ENCODE measurements at places on chromosomes 12 and 14.

- DNase-seq: no peak
These were observed 314.2 kb upstream of the PRICKLE1 start for GRCh38 chr12:42903736-42904135.

GRCh38 chr12:123387508-123388176 is 3.7 kb downstream of the KMT5A start:
- DNase-seq: no peak

DNA sequence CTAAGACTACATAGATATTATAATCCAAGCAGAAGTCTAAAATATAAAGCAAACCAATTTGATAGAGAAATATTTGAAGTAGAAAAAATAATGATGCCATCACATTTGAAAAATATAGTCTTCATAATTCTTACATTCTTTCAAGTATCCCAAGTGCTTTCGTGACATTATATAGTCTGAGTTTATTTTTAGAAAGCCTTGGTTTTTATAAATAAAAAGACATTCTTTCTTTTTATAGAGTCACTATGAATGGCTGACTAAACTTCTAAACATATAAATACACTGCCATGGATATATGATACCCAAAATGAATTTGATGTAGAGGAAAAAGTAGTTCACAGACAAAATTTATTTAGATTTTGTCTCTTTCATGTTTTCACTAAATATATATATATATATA is 135.1 kb upstream of the PDZRN4 start:
- DNase-seq: no peak

- no peak for DNase-seq
These were observed 212.9 kb downstream of the ESR2 start for GRCh38 chr14:64081174-64081746.

DNA sequence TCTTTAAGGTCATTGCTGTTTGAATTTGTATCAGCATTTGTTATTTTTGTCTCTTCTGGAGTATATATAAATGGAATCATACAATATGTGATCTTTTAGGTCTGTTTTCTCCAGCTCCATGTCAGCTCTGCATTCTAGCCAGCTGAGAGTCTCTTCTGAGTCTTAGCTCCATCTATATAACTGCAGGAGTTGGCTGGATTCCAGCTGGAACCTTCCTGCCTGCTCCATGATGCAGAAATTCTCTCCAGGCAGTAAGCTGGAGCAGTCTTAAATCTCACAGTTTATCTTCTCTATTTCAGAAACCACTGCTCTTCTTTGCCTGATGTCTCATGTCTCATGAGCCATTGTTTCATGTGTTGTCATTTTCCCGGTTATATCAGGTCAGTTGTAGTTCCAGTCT is 827.6 kb downstream of the NRXN3 start:
- no peak for DNase-seq

DNA sequence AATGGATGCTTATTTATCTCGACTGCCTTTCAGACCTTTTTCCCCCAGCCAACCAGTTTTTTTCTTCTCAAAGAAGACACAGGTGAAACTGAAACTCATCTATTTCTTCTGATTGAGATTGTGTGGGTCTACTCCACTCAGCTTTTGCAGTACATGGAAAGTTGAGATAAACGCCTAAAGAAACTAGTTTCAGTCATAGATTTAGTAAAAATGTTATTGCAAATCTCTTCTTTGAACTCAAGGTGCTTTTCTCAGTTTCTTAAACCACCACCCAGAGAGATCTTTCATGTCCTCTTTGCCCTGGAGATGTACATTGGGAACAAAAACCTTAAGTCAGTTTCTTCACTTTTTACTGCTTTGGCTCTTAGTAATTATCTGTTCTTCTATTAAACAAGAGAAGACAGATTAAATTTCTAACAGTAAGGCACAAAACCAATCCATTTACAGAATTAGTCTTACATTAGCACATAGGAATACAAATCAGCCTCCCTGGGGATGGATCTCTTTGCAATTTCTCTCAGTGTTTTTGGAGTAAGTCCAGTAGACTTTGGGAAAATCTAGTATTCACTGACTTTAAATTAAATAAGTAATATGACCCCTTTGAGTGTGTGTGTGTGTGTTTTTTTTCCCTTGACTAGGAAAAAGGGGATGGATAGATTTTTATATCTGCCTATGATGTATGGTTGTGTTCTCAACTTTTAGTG is 11.6 kb downstream of the FBXW8 start:
- no peak for DNase-seq

DNA sequence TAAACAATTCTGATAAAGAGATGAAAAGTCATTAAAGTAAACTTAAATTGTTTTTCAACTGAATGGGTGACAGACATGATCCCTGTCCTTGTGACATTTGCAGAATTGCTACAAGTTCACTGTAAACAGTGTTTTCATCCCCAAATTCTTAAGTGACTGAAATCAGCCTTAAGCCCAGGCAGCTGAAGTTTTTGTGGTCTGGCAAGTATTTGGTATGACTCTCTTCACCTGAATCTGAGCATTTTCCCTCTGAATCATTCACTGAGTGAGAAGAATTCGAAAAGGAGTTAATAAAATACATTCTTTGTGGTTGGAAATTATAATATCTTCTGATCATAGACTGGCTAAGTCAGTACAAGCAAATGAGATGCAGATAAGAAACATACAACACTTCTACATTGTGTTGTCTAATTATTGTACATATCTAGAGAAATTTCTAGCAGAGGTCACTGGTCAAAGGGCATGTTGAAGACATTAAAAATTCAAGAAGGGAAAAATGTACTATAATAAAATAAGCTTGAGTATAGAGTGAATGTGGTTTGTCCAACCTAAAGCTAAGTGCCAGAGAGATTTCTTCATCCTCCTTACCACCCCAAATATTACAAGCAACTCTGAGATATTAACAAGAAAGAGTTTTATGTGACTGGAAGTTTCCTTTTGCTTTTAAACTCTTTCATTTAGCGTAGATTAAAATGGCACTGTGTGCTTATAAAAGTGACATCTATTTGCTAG is 177.8 kb upstream of the DIO2 start:
- DNase-seq: no peak

GRCh38 chr12:7151532-7151931 is 21.4 kb downstream of the CLSTN3 start:
- no peak for DNase-seq

DNA sequence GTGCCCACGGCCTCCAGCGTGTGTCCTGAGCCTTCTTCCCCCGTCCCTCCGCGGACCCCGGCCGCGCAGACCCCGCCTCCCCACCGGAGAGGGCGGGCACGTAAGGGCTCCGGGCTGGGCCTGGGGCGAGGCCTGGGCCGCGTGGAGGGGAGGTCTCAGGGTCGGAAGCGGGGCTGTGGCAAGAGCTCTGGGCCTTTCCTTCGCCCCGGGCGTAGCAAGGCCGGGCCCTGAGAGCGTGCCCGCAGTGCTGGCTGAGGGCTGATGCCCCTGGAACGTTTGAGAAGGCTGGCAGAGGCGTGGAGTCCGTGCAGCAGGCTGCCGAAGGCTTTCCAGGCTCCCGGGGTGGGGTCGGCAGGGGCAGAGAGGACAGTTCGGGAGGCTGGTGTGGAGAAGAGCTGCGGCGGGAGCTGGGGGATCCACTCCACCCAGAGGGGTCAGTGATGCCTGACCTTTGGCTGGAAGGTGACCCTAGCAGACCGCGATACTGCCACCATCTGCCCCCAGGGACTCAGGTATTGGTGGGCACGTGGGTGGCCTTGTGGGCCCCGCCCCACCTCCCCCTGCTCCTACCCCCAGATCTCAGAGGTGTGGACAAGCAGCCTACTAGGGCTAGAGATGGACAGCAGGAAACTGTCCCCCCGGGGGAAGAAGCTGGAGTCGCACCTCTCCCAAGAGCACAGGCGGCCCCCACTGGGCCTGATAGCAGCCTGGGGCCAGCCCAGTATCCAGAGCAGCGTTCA is 558 bp downstream of the TEX22 start:
- peak; percentile 83 for DNase-seq

GRCh38 chr14:20857630-20858261 is 33.4 kb upstream of the RNASE3 start:
- peak; percentile 89 for DNase-seq

- peak; percentile 82 for DNase-seq
These were observed 743 bp downstream of the PUS1 start for GRCh38 chr12:131929581-131930456.

DNA sequence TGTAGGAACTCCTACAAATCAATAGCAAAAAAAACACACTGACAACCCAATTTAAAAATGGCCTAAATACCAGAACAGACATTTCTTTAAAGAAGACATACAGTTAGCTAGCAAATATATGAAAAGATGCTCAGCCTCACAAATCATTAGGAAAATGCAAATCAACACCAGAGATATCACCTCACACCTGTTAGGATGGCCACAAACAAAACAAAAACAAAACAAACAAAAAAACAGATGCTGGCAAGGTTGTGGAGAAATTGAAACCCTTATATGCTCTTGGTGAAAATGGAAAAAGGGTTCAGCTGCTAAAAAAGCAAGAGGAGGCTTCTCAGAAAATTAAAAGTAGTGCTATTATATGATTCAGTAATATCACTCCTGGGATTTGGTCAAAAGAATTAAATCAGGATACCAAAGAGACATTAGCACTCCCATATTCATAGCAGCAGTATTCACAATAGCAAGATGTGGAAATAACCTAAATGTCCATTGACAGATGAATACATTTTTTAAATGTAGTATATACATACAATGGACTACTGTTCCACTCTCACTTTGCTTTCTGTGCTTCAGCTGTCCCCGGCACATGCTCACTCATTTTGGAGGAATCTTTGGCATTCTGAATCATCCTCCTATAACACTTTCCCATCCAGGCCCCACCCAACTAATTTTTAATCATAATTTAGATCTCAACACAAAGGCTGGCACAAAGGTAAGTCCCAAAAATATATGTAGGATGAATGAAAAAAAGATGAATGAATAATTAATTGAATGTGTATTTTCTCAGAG is 99.1 kb downstream of the SYT1 start:
- no peak for DNase-seq

GRCh38 chr12:16920451-16920850 is 314.5 kb upstream of the LMO3 start:
- DNase-seq: no peak

- no peak for DNase-seq
These were observed 5.6 kb downstream of the DAZAP2 start for GRCh38 chr12:51244269-51244668.

- DNase-seq: peak; percentile 82
These were observed 7.6 kb upstream of the LRTM2 start for GRCh38 chr12:1812650-1813302.

- DNase-seq: no peak
These were observed 993.5 kb downstream of the SLC6A15 start for GRCh38 chr12:83919081-83919480.

DNA sequence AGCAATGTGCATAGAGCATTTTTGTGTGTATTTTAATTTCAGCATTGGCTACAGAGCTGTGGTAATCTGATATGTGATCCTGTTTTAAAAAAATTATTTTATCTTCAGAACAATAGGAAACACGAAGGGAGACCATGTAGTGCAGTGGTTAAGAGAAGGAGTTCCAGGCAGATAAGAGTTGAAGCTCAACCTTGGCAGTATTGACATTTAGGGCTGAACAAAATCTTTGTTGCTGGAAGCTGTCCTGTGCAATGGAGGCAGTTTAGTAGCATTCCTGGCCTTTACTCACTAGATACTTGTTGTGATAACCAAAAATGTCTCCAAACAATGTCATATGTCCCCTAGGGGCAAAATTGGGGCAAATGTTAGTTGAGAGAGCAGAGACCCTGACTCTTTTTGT is 59.2 kb downstream of the CHST11 start:
- peak; percentile 83 for DNase-seq
